ENCODE measurements at places on chromosomes 13 and 19.
A peak's percentile ranks its signal among the peaks of the same experiment; 100 is the strongest.

DNA sequence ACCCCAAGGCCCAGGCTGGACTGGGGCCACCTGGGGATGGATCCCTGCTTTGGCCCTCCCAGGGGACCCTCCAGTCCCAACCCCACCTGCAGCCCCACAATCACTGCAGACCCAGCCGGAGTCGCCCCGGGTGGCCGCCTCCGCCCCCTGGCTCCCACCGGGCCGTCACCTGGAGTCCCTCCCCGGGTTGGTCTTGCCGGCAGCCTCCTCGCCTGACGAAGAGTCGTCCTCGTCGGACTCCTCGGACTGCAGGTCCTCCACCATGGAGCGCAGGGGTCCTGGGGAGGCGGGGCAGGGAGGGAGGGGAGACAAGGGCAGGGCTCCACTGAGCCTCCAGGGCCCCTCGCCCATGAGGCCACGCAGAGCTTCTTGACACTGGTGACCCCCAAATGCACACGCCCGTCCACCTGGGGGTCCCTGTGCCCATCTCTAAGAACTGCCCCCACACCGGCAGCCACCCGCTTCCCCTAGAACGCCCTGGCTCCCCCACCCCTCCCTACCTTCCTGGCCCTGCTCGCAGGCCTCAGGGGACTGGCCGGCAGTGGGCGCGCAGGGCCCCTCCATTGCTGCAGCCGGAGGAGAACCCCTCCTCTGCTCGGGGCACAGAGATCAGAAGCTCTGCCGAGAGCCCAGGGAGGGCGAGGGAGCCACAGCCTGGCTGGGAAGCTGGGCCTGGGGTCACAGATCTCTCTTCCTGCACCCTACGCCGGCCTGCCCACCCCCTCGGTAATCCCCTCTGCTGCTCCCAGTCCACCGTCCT is 63.4 kb downstream of the MLLT1 start:
- no peak for DNase-seq

DNA sequence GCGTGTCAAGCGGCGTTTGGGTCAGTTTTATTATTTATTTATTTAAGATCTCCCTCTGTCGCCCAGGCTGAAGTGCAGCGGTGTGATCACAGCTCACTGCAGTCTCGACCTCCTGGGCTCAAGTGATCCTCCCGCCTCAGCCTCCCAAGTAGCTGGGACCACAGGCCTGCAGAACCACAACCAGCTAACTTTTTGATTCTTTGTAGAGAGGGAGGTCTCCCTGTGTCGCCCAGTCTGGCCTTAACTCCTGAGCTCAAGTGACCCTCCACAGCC is 713 bp downstream of the MRPS12 start:
- DNase-seq = no peak

DNA sequence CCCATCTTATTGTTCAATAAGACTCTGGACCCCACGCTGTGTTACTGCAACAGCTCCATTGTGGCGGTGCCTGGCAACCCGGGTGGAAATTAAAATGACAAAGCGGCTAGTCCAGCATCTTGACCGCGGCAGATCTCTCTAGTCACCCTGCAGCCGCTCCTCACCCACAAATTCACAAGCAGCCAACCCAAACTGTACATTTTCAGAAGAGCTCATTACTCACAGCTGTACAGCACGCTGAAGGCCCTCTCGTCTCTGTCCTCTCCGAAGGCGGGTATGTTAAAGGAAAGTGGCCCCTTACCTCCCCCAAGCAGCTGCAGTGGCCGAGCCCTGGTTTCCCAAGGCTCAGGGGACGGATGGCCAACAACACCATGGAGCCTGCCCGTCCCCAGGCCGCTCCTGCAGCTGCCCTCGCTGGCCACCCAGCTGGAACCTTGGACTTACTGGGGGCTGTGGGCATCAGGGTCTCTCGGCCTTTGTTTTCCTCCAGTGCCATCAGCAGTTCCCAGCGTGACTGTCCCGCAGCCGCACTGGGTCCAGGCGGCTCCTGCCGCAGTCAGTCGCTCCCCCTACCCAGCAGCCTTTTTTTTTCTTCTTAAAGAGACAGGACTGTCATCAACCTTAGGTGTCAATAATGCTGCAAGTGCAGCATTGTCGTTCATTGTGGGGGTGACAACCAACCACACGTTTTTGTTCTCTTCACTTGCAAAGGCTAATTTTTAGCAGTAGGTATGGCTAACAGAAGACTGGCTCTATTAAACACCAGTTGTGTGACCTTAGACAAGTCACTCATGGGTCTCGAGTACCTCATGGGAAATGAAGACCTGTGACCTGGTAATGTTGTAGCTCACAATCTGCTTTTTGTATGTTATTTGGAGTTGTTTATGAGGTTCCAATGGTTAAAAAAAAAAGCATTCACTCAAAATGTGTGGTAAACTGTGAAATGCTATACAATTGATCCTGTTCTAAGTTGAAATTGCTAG is at the start of gene SACS:
Gene SACS (minus strand): TSS at position 532 of the 983 bp plus-strand sequence. CDS start 22,463 bp downstream, outside the sequence.
- DNase-seq = peak; percentile 68

GRCh38 chr19:12965812-12966135 is 3.6 kb upstream of the DAND5 start:
- DNase-seq = no peak

- peak; percentile 47 for DNase-seq
These were observed 11.9 kb upstream of the PRKD2 start for GRCh38 chr19:46728693-46729339.

DNA sequence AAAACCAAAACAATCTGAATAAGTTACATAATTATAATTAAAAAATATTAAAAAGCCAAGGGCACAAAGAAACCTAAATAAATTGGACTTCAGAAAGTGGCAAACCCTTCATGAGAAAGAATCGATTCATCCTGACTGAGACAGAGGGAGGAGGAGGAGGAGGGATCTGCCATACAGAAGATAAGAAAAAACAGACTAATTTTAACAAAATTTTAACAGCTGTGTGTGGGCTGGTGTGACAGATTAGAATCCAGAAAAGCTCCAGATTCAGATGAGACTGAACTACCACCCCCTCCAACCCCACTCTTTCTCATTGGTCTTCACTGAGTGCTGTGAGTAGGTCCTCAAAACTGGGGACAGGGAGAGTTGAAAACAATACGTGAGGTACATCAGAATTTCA is 111.5 kb upstream of the HTR2A start:
- DNase-seq = no peak

- DNase-seq = peak; percentile 67
These were observed 82.2 kb downstream of the SLC7A1 start for GRCh38 chr13:29513002-29513980.
